ENCODE measurements at places on chromosomes 12 and 14.
A peak's percentile ranks its signal among the peaks of the same experiment; 100 is the strongest.

- DNase-seq, result peak; percentile 92
These were observed 8.9 kb downstream of the RSRC2 start for GRCh38 chr12:122517877-122518276.

DNA sequence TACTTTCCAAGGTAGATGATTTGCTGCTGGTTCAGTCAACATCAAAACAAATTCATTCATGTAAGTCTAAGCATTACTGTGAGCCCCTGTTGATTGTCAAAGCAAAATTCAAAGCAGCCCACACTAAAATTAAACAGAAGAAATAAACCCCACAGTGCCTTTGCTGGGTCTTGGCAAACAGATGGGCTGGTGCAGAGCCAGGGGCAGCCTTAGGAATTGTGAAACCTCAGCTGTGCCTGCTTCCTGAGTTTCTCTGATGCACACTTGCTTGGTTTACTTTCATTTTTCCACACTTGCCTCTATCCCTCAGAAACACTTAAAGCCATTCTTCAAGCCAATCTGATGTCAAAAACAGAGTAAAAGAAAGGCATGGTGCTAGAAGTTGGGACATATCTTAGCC, 6.6 kb upstream of the PLEKHG7 start:
- no peak for DNase-seq

DNA sequence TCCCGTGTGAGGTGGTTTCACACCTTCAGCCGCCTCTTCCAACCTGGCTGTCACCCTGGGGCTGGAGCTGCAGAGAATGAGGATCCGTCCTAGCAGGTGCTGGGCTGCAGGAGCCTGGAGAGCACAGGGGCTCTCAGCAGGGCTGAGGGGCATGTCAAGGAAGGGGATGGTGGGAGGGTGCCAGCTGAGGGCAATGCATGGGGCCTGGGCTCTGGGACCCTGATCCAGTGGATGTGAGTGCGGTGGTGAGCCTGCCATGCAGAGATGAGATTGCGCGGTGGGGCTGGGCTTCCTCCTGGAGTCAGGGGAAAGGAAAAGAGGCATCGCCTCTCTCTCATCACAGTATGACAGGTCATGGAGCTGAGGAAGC, 31.5 kb downstream of the ANAPC7 start:
- DNase-seq, result no peak

- no peak for DNase-seq
These were observed 11.2 kb downstream of the BCL2L14 start for GRCh38 chr12:12081836-12082497.

DNA sequence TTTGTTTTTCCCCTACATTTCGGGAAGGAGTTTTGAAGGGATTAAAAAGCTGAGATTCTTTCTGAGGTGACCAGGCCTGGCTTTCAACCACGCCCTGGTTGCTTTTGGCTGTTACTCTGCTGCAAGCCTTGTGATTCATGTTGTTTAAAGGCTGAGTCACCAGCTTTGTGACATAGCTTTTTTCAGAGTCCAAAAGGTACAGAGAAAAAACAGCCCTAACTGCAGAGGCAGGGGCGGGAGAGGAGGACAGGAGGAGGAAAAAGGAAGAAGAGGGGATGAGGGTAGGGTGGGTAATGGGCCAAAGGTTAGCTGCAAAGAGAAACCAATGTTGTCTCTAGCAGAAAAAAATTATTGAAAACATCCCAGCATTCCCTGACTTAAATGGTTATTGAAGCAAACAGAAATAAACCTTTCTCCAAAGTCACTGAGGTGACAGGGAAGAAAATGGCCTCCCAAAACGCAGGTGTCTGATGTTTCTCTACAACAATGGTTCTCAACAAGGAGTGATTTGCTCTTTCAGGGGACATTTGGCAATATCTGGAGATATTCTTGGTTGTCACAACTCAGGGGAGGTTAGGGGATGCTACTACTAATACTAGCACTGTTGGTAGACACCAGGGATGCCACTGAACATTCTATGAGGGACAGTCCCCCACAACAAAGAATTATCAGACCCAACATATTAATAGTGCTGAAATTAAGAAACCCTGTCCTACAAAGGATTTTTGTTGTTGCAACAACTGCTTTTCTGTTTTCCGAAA, 2.1 kb upstream of the UBC start:
- DNase-seq, result peak; percentile 94

- no peak for DNase-seq
These were observed 269.4 kb upstream of the ALG10 start for GRCh38 chr12:33752854-33753253.

- DNase-seq, result peak; percentile 32
These were observed 478.4 kb downstream of the RAD51B start for GRCh38 chr14:68297876-68298468.

GRCh38 chr12:101181776-101182175, 28.3 kb downstream of the SLC5A8 start:
- no peak for DNase-seq

- peak; percentile 99 for DNase-seq
These were observed 45.0 kb downstream of the KCNA5 start for GRCh38 chr12:5088586-5089264.

GRCh38 chr12:105769486-105769885, 369.3 kb downstream of the NUAK1 start:
- no peak for DNase-seq

- no peak for DNase-seq
These were observed 266.4 kb upstream of the SLC16A7 start for GRCh38 chr12:59329462-59329861.

GRCh38 chr12:101356794-101357193, 50.8 kb downstream of the ARL1 start:
- no peak for DNase-seq

DNA sequence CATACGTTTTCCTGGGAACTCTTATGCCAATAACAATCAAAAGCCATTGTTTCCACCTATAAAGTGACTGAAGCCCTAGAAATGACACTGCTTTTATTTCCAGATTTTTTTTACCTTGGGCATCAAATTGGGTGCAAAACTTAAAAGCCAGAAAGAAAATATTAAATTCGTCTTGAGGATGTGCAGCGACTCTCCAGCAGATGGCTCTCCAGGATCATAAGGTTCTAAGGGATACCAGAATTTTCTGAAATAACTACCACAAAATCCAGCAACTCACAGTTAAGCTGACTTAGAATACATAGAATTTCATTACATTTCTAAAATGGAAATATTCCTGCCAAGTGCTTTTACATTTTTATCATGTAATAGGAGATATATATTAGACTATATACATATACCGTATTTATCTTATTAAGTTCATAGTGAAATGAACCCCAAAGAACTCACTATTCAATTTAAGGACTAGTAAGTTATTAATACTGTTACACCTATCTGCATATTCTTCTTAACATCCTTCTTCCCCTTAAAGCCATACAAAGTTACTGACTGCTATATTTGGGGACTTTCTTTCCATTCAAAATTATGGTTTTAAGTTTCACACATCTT, 44.0 kb downstream of the ARMH4 start:
- DNase-seq, result peak; percentile 62

- peak; percentile 49 for DNase-seq
These were observed 71.6 kb downstream of the ASCL4 start for GRCh38 chr12:107845980-107846659.
